ENCODE measurements at places on chromosomes 12 and 14.

DNA sequence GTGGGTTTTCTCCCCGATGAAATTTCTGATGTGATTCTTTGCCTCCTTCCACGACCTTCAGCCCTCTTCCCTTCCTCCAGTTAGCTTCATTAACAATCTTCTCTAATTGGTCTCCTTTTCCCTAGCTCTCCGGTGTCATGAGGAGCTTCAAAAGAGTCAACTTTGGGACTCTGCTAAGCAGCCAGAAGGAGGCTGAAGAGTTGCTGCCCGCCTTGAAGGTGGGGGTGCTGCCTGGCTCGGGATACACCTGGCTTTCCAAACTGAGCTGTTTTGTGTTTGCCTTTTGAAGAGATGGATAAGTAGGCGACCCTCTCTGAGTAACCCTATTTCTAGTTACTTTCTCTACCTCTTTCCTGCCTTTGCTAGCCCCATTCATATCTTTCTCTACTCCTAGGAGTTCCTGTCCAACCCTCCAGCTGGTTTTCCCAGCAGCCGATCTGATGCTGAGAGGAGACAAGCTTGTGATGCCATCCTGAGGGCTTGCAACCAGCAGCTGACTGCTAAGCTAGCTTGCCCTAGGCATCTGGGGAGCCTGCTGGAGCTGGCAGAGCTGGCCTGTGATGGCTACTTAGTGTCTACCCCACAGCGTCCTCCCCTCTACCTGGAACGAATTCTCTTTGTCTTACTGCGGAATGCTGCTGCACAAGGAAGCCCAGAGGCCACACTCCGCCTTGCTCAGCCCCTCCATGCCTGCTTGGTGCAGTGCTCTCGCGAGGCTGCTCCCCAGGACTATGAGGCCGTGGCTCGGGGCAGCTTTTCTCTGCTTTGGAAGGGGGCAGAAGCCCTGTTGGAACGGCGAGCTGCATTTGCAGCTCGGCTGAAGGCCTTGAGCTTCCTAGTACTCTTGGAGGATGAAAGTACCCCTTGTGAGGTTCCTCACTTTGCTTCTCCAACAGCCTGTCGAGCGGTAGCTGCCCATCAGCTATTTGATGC, 797 bp downstream of the ESPL1 start:
- DNase-seq, result no peak

- peak; percentile 23 for DNase-seq
These were observed 1182.7 kb downstream of the AACS start for GRCh38 chr12:126247936-126248335.

- DNase-seq, result no peak
These were observed 275.7 kb upstream of the SSTR1 start for GRCh38 chr14:37932008-37932407.

DNA sequence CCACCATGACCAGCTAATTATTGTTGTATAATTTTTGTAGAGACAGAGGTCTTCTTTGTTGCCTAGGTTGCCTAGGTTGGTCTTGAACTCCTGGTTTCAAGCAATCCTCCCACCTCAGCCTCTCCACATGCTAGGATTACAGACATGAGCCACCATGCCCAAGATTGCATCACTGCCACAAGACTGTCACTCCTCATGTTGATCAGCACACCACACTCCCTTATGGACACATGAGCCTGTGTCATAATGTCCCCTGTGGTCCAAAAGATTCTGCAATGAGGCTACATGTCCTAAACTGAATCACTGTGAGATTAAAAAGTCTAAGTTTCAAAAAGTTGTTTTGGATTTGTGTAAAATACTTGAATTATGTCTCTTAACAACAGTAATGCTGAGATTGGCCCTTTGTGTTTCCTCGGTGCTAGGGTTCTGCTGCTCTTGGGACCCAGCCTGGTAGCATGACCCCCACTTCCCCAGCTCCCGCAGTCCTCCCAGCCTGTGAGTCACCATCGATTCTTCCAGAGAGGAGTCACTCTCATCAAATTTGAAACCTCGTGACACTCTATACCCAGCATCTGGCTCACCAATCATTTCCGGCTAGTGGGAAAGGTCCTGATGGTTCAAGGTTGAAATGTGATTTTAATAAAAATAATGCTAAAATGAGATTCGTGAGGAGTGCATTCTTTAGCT, 890.9 kb downstream of the VRK1 start:
- DNase-seq, result no peak

- no peak for DNase-seq
These were observed 106.5 kb upstream of the AMIGO2 start for GRCh38 chr12:47186246-47186645.

DNA sequence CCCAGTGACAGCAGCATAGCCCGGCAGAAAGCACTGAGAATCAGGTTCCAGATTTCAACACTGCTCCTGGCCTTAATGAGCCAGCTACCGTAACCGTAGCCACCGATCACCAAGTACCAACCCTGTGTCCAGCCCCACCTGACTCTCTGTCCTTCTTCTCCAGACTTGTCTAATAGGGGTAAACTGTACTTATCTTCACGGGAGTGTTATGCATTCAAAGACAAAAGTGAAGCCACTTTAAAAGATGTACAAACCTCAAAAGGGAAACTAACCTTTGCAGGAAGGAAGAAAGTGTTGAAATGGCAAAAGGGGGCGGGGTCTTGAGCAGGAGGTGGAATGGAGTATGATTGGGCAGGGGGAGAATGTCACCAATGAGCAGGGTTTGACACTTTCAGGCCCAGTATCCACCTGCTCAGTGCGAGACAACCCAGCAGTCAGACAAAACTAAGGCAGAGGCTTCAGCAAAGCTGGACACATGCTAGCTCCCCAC, 226.1 kb downstream of the CHST11 start:
- no peak for DNase-seq

GRCh38 chr14:89915114-89915878, 39.2 kb downstream of the EFCAB11 start:
- DNase-seq, result peak; percentile 83

GRCh38 chr12:59408431-59408830, 187.4 kb upstream of the SLC16A7 start:
- peak; percentile 35 for DNase-seq

- DNase-seq, result no peak
These were observed 11.9 kb upstream of the TCL1A start for GRCh38 chr14:95725685-95726336.

- no peak for DNase-seq
These were observed 298.4 kb downstream of the TRHDE start for GRCh38 chr12:72570601-72571000.

GRCh38 chr12:22797701-22798100, 172.7 kb downstream of the ETNK1 start:
- DNase-seq, result no peak

GRCh38 chr12:1185460-1186182, 194.6 kb downstream of the ERC1 start:
- DNase-seq, result no peak

DNA sequence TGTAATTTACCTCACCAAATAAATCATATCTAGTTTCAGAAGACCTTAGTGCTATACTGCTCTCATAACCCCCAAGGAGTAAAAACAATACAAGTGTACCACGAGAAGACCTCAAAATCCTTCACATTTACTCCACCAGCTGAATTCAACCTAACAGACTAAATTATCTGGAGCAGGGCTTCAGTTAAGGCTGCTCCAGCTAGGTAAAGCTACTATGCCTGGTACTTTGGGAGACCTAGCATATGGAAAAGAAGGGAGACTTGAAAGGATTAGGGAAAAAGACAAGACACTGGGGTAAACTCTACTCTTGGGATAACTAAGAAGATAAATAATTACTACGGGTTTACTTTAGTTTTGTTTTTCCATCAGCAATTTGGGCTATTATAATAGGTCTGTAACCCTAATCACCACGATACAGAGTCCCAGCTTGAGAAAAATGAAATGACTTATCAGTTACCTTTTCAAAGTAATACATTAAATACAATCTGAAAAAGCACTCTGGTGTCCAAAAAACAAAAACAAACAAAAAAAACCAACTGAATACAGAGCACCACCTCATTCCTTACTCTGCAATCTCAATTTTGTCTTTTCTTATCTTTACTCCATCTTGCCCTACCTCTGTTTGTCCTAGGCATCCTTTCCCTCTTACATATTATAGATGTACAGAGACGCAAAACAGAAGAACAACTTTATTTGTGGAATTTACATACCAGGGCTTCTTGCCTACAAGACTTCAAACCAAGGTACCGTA, 2.1 kb downstream of the EML5 start:
- no peak for DNase-seq
